Kidney capillary endothelial cell (primary cell): ENCODE measurements at places on chromosomes 3 and 15.

- DNase-seq = no peak
Observed at GRCh38 chr3:9876991-9877390, 3.1 kb downstream of the CIDEC start.

GRCh38 chr15:58469432-58470353 is 37.9 kb downstream of the LIPC start:
- peak; percentile 60 for DNase-seq

- no peak for DNase-seq
Observed at GRCh38 chr3:144415492-144415891, 443.9 kb downstream of the DIPK2A start.

- no peak for DNase-seq
Observed at GRCh38 chr3:19901337-19901736, 32.7 kb downstream of the EFHB start.

- DNase-seq = no peak
Observed at GRCh38 chr3:56940321-56940720, 120.1 kb upstream of the SPATA12 start.

- DNase-seq = no peak
Observed at GRCh38 chr3:42963269-42963668, 15.8 kb upstream of the GASK1A start.

- DNase-seq = no peak
Observed at GRCh38 chr15:69909719-69910444, 187.8 kb downstream of the TLE3 start.

DNA sequence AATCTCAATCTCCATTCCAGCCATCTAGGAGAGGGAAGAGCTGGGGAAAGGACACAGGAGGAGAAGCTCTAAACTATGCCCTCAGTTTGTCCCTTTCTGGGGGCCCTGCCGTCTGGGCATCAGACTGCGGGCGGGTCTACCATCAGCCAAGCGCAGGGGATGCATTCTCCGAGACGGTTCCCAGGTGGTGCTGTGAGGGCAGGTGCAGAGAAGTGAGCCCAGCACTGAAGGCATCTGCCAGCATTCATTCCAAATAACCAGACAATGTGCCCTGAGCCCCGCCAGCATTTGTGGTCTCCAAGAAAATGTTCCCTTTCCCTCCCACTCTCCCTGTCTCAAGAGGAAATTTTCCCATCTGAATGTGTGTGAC is 265.7 kb downstream of the XXYLT1 start:
- DNase-seq = no peak
